ENCODE measurements at places on chromosomes 12 and 14. TPM values are rescaled to one million over a fixed set of nuclear protein-coding genes. Genes with fewer than 3 reads are reported as not detected.

The CD163 gene
- polyA plus RNA-seq: not detected

DNA sequence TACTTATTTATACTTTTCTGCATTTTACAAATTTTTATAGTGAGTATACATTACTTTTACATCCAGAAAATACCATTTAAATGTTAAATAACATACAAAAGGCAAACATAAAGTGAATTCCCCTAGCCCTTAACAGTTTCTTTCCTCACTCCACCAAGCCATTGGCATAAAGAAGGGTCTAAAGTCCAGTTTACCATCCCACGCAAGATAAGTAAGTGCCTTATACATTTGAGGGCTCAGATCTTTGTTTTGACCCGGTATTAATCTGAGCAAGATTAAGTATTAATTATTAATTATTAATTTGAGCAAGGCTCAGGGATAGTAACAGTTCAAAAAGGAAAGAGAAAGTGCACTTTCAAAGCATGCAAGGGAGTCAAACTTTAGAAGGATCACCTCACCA, 182.9 kb downstream of the DICER1 start:
- DNase-seq: no peak

- DNase-seq: no peak
Measured at GRCh38 chr14:76473481-76474263, 97.7 kb downstream of the ESRRB start.

- no peak for DNase-seq
Measured at GRCh38 chr12:44428825-44429224, 447.3 kb downstream of the NELL2 start.

DNA sequence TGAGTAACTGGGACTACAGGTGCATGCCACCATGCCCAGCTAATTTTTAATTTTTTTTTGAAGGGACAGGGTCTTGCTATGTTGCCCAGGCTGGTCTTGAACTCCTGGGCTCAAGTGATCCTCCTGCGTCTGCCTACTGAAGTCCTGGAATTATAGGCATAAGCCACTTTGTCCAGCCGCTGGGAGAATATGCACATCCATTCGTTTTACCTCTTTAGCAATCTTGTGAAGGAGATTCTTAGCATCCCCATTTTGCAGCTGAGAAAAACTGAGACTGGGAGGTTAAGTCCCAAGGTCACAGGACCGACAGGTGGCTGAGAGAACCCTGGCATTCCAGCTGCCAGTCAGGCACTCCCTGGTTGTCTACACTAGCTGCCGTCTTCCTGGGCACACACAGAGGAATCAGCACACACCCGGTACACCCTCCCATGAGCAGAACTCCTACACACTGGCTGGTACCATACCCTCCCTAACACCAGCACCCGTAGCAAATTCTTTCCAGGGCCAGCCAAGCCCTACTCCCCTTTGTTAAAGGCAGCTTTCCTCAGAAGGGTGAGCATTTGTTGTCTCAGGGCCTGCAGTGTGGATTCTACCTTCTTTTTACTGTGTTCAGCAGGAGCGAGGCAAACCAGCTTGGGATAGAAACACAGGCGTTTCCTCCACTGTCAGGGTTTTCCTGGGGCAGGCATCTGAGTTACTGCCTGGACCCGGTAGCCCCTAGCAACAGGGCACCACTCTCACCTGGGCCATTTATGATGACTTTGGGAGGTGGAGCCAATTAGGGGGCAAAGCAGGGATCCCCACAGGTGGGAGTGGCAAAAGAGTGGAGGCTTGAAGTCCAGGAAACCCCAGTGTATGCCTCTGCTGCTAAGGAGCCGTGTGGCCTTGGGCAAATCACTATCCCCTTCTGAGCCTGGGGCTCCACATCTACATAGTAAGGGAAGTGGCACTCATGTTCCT, 70.2 kb downstream of the IRF2BPL start:
- no peak for DNase-seq
